Natural killer cell treated with Interleukin-12 subunit alpha and Interleukin-12 subunit beta and Interleukin-15 and Interleukin-18, amount 100 ng/mL, for 72 hours (primary cell): ENCODE measurements at places on chromosomes 16 and 17.

DNA sequence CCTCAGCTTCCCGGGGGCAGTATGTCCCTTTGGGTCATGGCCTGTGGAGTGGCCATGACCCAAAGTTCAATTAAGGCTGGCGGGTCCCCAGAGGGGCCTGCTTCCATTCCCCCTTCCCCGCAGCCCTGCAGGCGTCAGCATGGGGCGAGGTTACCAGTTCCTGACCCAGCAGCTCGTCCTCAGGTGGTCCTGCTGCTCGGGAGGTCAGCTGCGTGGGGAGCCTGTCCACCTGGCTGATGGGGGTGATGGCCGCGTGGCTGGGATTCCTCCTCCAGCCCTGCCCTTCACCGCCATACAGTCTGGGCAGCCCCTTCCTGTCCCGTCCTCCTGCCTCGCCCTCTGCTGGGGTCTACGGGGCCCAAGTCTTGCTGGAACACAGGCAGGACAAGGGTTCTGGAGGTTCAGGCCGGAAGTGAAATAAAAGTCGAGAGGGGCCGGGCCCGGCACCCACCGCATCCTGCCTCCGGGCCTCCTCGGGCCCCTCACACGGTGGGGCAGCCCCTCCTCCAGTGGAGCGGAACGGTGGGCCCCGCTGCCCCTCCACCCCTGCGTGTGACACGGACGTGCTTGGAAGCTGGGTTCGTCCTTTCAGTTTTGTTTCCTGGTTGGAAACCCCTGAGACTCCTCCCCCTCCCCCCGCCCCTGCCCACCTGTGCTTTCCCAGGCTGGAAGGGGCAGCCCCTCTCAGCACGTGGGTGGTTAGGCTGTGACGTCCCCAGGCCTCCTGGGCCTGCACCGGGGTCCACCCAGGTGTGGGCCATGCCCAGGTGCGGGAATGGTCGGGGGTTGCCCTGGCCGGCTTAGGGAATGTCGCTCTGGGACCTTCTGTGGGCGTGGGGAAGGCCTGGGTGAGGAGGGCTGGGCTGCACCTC lies 6.8 kb downstream of the UBALD2 start:
- DNase-seq, result peak; percentile 89

GRCh38 chr17:18025945-18026776 lies 12.8 kb downstream of the ATPAF2 start:
- no peak for DNase-seq

DNA sequence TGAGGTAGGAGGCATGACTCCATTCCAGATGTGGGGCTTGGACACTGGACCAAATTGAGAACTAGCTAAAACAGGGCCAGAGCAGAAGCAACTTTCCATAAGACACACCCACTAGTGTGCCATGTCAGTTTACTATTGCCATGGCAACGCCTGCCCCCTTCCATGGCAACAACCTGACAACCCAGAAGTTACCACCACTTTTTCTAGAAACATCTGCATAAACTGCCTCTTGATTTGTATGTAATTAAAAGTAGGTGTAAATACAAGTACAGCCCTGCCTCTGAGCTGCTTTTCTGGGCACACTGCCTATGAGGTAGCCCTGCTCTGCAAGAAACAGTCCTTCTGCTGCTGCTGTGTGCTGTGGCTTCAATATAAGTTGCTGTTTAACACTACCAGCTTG lies 19.5 kb upstream of the SCNN1B start:
- DNase-seq, result no peak

DNA sequence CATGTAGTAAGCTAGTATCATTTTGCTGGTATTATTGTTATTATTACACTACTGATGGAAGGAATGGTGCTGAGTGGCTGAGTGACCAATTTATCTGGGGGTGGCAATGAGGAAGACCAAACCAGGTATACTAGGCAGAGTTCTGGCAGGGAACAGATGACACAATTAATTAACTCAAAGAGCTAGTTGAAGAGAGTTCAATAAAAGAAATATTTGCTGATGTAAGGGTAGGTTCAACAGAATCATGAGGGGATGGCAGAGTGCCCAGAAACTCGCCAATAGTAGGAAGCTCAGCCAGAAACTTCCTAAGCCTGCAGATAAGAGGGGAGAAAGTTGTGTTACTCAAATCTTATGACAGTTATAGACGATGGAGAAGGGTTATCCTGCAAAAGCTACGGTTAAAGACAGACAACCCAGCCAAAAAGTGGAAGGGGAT lies 352.5 kb downstream of the KCNJ2 start:
- no peak for DNase-seq

- DNase-seq, result no peak
Observed at GRCh38 chr17:18203308-18203707, 19.7 kb downstream of the ALKBH5 start.

DNA sequence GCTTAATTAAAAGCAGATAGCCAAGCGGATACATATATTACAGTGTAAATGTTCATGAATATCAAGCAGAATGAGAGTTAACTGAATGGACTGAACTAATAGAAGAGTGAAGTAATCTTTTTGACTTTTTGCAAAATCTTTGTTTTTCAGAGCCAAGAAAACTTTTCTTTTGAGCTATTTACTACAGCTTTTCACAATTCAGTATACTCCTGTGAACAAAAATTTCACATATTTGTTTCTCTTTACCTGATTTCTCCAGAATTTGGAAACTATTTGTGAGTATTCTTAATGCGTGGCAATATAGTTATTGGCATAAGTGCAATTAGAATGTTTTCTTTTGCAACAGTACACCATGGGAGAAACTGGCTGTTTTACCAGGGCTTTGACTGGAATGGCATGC lies 9.1 kb upstream of the DUXB start:
- no peak for DNase-seq

- no peak for DNase-seq
Observed at GRCh38 chr16:2817340-2818271, 569 bp downstream of the PRSS21 start.

DNA sequence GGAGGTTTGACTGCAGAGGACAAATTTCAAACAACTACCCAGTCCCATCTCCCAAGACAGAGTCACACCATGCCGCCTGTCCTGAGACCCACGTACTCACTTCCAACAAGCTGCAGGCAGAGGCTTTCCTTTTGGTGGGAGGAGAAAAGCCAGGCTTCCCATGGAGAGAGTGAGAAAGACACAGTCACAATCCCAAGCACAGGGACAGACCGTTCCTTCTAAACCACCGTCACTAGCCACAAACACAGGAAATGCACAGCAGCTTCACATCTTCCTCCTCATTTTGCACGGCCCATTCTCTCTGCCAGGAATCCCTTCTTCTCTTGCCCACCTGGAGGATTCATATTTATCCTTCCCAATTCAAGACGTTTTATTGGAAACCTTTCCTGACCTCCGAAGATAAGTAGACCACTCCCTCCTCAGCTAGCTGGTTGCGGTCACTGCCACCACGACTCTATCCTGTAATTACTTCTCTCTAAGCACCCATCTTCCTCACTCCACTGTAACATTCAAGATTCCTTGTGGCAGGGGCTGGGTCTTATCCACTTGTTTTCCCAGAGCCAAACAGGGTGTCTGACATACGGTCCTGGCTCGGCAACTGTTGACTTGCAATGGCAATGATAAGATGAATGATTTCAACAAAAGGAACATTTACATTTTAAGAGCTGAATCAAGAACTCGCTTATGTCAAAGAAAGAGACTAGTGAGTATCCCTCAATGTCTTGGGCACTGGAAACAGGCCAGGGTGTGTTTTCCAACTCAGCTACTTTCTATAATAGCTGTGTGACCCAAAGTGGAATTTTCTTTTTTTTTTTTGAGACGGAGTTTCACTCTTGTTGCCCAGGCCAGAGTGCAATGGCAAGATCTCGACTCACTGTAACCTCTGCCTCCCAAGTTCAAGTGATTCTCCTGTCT lies 87.6 kb downstream of the XYLT1 start:
- no peak for DNase-seq

GRCh38 chr16:14020141-14020540 lies 51.0 kb upstream of the MRTFB start:
- no peak for DNase-seq
